ENCODE measurements at places on chromosomes 6 and 20.
A peak's percentile ranks its signal among the peaks of the same experiment; 100 is the strongest.

- peak; percentile 68 for DNase-seq
Measured at GRCh38 chr6:53347921-53348370, 804 bp downstream of the ELOVL5 start.

- no peak for DNase-seq
Measured at GRCh38 chr6:126661646-126662045, 321.7 kb downstream of the CENPW start.

DNA sequence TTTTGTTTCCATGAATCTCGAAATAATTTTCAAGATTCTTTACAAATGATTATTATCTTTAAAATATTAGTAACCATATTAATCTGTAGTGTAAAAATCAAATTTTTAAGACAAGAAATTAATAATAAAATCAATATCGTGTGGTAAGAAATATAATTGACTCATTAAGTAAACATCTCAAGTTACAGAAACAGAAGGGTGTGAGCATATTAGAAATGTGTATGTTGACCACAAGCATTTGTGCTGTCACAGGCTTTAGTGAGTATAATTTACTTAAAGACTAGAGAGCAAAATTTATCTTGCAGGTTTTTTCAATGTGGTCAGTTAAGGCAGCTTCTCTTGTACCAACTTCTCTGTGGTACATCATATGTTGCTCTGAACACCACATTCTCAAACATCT, 566.5 kb upstream of the IRAK1BP1 start:
- DNase-seq = no peak

DNA sequence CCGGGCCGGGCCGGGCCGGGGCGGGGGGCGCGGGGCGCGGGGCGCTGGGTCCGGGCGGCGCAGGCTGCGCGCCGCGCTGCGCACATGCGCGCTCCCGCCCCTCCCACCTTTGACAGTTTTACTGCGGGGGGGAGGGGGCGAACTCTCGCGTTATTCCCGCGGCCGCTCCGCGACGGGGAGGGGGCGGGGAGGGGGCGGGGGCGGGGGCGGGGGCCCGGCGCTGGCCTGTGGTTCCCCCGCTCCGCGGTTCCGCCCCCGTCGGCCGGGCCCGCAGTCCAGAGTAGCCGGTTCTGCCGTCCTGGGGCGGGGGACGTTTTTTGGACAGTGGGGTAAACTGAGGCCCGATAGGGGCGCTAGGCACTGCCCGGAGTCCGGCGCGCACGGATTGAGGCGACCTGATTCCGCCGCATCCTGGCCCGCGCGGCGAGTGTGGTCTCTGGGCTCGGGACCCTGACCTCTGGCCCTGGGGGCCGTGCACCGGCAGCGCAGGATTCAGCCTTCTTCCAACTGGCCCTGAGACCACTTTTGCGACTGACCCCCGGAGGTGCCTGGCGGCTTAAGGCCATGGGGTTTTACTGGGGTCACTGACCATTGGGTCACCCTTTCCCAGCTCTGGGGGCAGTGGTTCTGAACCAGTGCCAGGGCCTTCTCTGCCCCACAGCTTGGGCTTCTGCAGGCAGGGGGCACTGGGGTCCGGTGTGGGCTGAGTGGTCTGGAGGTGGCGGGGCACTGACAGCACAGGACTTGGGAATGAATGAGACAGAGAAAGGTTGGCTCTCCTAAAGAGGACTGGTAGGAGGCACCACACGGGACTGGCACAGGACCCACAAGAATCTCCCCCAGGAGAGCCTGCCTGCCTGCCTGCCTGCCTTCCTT, at the start of gene ZNF512B:
Gene ZNF512B (minus strand): TSS at position 93 of the 876 bp plus-strand sequence. CDS start 1,980 bp downstream, outside the sequence.
- peak; percentile 63 for DNase-seq

DNA sequence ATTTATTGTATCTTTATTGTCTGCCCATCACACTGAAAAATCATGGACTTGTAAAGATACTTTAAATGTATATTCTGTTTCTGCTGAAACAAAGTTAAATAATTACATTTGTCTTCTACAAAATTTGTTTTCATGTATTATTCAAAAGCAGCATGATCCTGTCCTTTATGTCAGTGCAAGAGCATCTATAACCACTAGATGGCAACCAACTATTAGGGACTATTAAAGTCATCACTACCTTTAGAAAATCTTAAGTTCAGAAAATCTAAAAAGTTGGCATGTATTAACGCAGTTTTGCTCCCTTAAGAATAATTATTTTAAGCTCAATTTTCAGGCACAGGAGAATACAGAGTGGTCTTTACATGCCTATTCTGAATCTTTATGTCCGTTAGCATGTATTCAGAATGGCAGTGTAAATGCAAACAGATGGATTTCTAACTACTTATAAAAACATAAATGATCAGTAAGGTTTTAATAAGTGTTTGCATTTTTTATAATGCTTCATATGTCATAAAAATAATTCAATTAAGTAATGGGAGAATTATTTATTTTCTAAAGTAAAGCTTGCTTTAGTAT, 17.8 kb downstream of the TMEM30A start:
- no peak for DNase-seq

- no peak for DNase-seq
Measured at GRCh38 chr6:146153040-146153758, 124.3 kb downstream of the GRM1 start.

DNA sequence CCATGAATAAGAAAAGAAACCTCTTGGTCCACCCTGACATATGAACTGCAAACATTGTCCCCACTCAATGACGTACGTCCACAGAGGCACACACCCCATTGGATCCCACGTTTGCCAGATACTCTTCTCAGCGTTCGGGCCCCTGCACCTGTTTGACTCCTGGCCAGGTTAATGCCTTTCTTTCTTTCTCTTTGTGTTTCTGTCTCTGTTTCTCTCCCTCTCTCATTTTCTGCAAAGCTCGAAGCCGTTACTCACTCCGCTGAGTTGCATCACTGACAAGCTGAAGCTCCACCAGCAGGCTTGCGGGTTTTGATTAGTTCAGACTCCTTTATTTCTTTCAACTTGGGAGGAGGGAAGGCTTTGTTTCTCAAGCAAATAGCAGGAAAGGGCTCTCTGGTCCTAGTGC, 135.5 kb upstream of the SUPT3H start:
- no peak for DNase-seq

GRCh38 chr6:38968702-38969149, 79.9 kb upstream of the GLP1R start:
- no peak for DNase-seq

GRCh38 chr20:63162206-63162795, 53.6 kb downstream of the YTHDF1 start:
- no peak for DNase-seq

DNA sequence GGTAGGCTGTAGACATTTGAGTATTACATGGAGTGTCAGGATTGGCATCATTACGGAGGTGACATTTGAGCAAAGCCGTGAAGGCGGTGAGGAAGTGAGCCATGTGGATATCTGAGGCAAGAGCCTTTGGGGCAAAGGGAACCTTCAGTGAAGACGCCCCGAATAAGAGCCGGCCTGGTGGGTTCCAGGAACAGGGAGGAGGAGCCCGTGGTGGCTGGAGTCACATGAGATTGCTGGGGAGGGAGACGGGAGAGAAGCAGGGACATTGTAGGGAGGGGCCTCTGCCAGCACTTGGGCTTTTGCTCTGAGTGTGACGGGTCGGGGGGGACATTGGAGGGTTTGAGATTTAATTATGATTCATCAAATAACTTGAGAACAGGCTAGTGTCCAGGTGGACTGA, 78.3 kb downstream of the PHACTR3 start:
- no peak for DNase-seq

- DNase-seq = no peak
Measured at GRCh38 chr6:156852147-156852857, 75.1 kb downstream of the ARID1B start.

- no peak for DNase-seq
Measured at GRCh38 chr20:63611646-63612045, 15.3 kb downstream of the GMEB2 start.

DNA sequence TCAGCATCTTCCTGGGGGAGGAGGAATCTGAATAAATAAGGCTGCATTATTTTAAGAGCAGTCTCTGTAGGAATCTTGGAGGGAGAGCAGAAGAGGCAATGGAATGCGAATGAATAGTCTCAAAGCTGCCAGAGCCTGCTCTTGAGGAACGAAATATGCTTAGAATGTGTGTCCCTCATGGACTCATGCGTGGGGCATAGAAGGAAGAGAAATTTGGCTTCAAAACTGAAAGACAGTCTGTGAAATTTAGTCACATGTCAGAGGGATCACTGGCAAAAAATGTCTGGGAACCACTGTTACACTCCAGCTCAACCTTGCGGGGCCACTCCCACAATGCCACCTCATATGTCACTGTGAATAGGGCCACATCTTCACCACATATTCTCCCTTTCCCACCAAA, 95.5 kb downstream of the GJA10 start:
- DNase-seq = no peak

DNA sequence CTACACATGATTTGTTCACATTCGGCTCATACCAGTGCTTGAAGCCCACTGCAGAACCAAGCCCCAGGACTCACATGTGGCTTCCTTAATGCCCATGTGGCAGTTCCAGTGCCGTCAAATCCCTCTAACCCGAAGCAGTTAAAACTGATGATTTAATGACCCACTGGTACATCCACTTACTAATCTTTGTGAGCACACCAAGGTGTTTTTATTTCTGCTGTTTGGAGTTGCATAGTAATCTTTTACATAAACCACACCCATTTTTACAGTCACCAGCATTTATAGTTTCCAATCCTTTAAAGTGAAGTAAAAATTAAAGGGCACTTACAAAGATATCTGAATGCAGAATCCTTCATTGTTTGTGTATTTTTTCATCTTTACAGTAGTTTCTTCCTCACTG, 232.0 kb downstream of the ANKRD60 start:
- DNase-seq = no peak

DNA sequence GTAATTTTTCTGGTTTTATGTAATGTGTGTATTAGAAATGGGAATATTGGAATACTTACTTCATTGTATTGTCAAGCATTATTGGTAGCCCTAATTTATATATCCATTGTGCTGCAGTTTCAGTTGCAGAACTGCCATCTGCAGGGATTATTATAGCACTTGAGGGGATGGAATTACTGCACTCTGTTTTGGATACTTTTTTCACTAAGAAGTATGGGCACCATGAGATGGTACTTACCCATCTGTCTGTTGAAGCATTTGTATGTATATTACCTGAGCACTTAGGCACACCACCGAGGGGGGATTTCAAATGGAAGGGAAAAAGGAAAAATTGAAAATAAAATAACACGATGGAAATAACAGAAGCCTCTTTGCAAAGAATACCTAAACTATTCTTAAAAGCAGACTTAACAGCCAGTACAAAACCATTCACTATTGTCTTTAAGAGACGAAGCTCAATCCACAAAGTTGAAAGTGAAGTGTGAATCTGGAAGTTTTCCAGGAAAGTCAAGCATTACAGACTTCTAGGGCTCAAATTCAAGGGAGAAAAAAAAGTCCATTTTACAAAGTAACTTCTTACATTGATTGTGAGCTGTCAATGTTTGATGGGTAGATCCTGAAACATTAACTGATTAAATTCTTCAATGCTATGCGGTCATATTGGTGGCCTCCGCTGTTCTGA, 318.7 kb downstream of the SOX4 start:
- no peak for DNase-seq

- no peak for DNase-seq
Measured at GRCh38 chr6:126657561-126658175, 317.8 kb downstream of the CENPW start.

- no peak for DNase-seq
Measured at GRCh38 chr6:87583822-87584221, 6.0 kb downstream of the RARS2 start.

DNA sequence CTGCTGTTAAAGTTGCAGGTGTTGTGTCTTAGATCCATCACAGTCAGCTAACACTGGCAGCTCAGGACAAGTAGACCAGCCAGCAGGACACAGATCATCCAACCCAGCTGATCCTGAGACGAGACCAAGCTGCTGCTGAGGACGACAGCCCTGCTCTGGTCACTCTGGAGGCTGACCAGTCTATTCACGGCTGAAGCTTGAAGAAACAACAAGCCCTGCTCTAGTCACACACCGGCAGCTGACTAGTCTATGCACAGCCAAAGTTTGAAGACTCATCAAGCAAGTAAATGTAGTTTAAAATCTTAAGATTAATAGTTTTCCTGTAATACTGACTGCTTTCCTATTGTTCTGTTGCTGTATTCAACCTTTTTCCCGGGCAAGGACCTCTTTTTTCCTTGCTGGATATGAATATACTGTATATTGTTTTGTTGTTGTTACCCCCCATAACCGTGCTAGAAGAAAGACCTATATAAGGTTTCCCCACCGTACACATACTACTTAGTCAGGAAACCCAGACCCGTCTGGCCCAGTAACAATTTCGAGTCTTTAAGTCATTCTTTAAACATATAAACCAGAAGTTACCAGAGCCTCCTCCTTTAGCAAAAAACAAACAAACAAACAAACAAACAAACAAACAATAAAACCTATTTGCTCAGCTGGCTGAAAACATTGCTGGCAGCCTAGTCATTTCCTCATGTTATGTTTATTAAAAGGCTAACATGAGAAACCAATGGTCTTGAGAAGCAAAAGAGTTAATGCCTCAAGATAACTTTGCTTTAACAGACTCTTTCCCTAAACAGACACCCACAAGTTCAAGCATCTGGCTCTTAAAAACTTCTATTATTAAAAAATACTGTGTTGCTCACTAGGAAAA, 16.7 kb upstream of the GSTA3 start:
- DNase-seq = no peak

GRCh38 chr20:12825226-12825595, 183.6 kb upstream of the SPTLC3 start:
- no peak for DNase-seq

- DNase-seq = no peak
Measured at GRCh38 chr6:42618686-42619085, 54.9 kb downstream of the UBR2 start.

DNA sequence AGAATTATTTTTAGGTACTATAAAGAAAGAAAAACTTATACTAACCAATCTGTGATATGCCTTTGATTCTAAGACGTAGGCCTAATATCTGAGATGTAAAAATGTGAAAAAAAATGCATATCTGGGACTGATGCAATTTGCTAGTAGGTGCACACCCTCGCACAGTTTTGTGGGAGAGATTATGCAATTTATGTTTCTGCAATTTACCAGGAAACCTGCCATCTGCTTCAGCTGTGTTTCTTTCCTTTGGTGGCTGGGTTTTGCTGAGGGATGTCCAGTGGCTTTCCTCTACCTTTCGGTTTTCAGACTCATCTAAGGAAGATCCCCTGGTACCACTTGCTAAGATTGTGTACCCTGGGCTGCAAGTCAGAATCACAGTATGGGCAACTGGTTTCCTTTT, 186.9 kb downstream of the ZFP64 start:
- DNase-seq = no peak

- DNase-seq = no peak
Measured at GRCh38 chr20:46350986-46351267, 42.6 kb upstream of the CDH22 start.

DNA sequence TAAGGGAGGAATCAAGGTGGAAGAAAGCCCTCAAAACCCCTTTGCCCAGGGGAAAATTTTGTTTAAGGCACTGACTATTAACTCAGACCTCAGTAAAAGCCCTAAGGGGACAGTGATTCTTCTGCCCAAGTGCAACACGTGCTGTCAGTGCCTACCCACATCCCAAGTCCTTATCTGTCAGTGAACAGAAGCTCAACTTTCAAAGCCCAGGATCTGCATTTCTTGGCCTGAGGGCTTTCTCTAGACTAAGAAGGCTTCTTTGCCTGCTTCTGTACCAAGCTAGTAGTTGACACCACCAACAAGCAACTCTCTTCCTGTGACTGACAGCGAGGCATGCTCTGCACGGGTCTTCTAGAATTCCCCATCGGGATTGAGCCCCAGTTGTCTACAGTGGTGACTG, 416.0 kb upstream of the SPTLC3 start:
- no peak for DNase-seq

- DNase-seq = no peak
Measured at GRCh38 chr20:34736106-34736735, 32.1 kb downstream of the TP53INP2 start.

GRCh38 chr6:53282234-53282633, 66.5 kb downstream of the ELOVL5 start:
- DNase-seq = no peak

Data from amygdala (tissue), 56 donors.